ENCODE measurements at places on chromosomes 5 and 9. TPM values are rescaled to one million over a fixed set of nuclear protein-coding genes. Genes with fewer than 3 reads are reported as not detected.

GRHPR gene
- 135 TPM for polyA plus RNA-seq

WNT8A gene
- not detected for polyA plus RNA-seq

PTGS1 gene
- 18.2 TPM for polyA plus RNA-seq

GRCh38 chr9:136724772-136725171, 12.4 kb downstream of the DIPK1B start:
- H3K4me3 ChIP-seq = peak overlapping the region; percentile 95
- no peak overlapping the region for H3K27ac ChIP-seq
- DNase-seq = no peak
- H3K27me3 ChIP-seq = no peaks in the 10 kb centered on the region
- H3K4me1 ChIP-seq = peaks cover 45% of the 10 kb centered on the region
- H3K36me3 ChIP-seq = peaks cover 7% of the 10 kb centered on the region

GRCh38 chr9:18800579-18800978, 232.4 kb downstream of the SAXO1 start:
- H3K27ac ChIP-seq = no peak overlapping the region
- DNase-seq = no peak
- H3K4me3 ChIP-seq = no peak overlapping the region
- no peaks in the 10 kb centered on the region for H3K4me1 ChIP-seq
- H3K36me3 ChIP-seq = no peaks in the 10 kb centered on the region

DNA sequence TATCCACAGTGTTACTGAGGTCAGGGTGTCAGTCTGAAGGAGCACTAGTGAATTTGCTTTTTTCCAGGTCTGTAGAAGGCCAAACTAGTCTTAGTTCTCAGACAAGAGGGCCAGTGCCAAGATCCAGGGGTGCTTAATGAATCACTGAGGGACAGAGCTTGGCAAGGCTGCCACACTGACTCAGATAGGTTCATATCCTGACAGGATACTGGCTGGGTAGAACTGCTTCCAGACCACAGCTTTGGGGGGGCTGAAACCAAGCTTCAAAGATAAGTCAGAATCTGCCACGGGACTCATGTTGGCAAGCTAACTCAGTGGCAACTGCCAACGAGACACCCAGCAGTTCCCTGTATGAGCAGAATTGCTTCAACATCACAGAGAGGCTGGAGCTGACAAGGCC, 1125.4 kb downstream of the EFNA5 start:
- no peak overlapping the region for H3K4me3 ChIP-seq
- no peak for DNase-seq
- H3K4me1 ChIP-seq = no peaks in the 10 kb centered on the region
- H3K27ac ChIP-seq = no peak overlapping the region

MOB3B gene
- 9.5 TPM for polyA plus RNA-seq

SV2C gene
- not detected for polyA plus RNA-seq

DNA sequence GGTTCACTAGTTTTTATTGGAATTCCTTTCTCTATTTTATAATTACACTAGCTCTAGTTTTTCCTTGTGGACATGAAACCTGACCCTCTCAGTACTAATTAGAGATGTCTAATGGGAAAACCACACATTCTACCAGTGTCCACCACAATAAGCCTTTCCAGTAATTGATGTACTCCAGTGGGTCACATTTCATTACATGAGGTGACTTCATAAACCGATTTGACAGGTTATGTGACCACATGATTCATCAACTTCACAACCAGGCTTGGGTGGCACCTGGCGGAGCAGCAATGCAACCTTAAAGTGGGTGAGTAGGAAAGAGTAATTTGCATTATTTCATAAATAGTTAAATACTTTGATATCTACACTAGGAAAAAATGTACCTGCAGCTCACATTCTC, 284.2 kb upstream of the ADAMTS16 start:
- no peak for DNase-seq
- no peak overlapping the region for H3K4me3 ChIP-seq
- H3K36me3 ChIP-seq = no peaks in the 10 kb centered on the region
- peaks cover 7% of the 10 kb centered on the region for H3K27me3 ChIP-seq
- H3K27ac ChIP-seq = no peak overlapping the region

PCDHA3 gene
- not detected for polyA plus RNA-seq

PCDHB3 gene
- polyA plus RNA-seq = not detected

CDHR2 gene
- not detected for polyA plus RNA-seq

DNA sequence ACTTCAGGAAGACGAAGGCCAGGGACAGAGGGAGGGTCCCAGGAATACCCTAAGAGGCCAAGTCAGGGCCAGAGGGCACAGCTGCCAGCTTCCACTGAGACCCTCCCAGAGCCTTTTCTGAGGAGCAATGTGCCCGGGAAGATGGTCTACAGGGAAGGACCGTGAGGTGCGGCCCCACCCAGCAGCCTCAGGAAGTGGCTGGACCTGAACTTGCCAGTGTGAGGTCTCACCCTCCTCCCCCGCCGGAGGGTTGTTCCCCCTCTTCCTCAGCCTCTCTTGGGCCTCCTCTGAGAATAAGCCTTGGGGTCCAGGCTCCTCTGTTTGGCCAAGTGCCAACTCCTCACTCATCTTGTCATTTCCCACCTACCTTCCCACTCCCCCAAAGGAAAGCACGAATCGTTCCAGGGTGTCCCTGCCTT, 13.4 kb upstream of the SLC25A51 start:
- DNase-seq = no peak
- no peaks in the 10 kb centered on the region for H3K36me3 ChIP-seq
- H3K27ac ChIP-seq = no peak overlapping the region
- H3K27me3 ChIP-seq = no peaks in the 10 kb centered on the region

DNA sequence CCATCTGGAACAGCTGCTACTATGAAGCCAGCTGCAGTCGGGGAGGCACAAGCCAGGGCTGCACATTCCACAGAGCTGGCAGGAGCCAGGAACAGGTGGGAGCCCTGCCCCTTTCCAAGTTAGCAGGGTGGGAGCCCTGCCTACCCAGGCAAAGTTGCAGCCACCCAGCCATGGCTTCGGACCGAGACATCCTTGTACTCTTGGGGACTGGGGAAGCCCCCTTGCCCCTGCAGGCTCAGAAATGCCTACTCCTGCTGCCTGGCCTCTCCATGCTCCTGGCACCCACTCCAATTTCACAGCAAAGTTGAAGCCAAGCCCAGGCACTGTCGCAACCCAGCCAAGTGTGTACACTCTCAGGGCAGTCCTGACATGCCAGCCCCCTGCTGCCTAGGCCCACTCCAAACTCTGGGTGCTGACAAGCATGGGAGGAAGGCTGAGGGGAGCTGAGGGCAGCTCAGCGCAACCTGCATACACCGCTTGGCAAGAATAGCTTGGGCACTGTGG, 165.1 kb downstream of the RNF180 start:
- no peaks in the 10 kb centered on the region for H3K27me3 ChIP-seq
- no peaks in the 10 kb centered on the region for H3K4me1 ChIP-seq

DNA sequence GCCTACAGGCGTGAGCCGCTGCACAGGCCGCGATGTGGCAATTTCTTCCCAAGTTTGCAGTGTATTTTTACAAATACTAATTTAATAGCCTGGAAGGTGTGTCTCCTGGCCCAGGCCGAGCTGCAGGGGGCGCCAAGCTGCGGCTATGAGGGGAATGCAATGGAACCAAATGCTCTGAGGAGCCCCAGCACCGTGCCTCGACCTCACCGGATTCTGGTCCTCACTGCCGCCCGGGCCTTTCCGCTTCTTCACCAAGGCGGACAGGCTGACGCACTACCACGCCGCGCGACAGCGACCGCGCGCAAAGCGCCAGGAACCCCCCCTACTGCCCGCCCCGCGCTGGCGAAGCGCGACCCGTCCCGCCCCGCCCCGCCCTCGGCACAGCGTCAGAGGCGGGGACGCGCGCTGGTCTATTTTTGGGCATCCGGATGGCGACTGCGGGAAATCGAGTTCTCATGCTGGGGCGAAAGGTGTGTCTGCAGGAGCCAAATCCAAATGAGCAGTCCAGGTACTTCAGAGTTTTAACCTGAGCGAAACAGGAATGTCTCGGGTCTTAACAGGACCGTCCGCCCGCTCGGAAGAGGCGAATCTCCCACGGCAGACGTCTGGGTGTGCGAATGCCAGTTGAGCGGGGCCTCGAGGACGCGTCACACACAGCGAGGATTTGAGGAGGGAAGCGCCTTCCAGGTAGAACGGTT, 31.7 kb upstream of the PRXL2C start:
- peak; percentile 89 for DNase-seq
- H3K36me3 ChIP-seq = peaks cover 13% of the 10 kb centered on the region
- H3K4me1 ChIP-seq = peaks cover 26% of the 10 kb centered on the region
- H3K27ac ChIP-seq = peak overlapping the region; percentile 95
- H3K4me3 ChIP-seq = peak overlapping the region; percentile 93
- H3K27me3 ChIP-seq = peaks cover 4% of the 10 kb centered on the region

GRCh38 chr9:81137976-81138568, 551.3 kb downstream of the TLE1 start:
- H3K27ac ChIP-seq = no peak overlapping the region
- H3K4me1 ChIP-seq = no peaks in the 10 kb centered on the region
- H3K27me3 ChIP-seq = no peaks in the 10 kb centered on the region
- H3K4me3 ChIP-seq = no peak overlapping the region
- no peak for DNase-seq

DNA sequence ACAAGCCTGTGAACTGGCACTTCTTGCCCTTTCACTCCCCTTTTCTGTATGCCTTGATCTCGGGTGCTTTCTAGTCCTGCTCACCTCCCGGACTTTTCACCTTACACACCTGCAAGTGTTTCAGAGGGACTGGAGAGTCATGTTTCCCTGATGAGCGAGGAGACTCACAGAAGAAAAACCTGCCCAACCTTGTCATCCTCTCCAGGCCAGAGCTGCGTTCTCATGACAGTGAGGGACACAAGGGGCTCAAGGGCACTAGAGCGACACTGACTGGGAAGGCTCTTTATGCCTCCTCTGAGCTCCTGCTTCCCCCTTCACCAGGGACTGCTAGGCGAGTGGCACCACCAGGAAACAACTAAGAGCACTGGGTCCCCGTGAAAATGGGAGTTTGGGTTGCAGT, 376.9 kb upstream of the RPS23 start:
- H3K27ac ChIP-seq = no peak overlapping the region
- H3K4me1 ChIP-seq = no peaks in the 10 kb centered on the region
- H3K27me3 ChIP-seq = no peaks in the 10 kb centered on the region
- no peak overlapping the region for H3K4me3 ChIP-seq
- no peaks in the 10 kb centered on the region for H3K36me3 ChIP-seq

MARCOL gene
- polyA plus RNA-seq = not detected

- DNase-seq = no peak
- H3K4me3 ChIP-seq = no peak overlapping the region
- no peaks in the 10 kb centered on the region for H3K27me3 ChIP-seq
- H3K4me1 ChIP-seq = no peaks in the 10 kb centered on the region
Observed at GRCh38 chr9:28600226-28600625, 1026.9 kb upstream of the C9orf72 start.

DNA sequence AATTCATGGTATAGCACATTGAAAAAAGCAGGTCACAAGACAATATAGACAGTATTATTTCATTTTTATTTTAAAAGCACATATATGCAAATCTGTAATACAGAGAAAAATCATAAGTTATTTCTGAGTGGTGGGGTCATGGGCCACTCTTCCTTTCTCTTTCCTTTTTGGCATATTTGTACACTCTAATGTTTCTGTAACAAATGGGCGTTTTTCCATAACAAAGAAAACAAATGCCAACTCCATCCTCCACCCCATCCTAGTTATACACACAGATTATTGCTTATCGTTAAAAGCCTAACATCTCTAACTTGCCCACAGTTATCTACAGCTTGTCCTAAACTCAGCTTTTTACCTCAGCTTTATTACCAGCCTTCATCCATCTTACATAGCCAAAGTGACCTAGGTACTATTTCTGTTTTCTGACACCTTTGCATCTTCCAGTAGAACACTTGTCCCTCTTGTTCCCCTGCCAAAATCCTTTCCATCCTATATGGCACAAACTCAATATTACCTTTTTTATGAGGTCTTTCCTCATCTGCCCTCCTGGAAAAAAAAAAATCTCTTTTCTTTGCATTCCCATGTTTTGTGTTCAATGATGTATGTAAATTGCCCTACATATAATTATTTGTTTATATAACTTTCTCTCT, 4.1 kb downstream of the KIAA0825 start:
- no peak overlapping the region for H3K27ac ChIP-seq
- H3K27me3 ChIP-seq = no peaks in the 10 kb centered on the region

DNA sequence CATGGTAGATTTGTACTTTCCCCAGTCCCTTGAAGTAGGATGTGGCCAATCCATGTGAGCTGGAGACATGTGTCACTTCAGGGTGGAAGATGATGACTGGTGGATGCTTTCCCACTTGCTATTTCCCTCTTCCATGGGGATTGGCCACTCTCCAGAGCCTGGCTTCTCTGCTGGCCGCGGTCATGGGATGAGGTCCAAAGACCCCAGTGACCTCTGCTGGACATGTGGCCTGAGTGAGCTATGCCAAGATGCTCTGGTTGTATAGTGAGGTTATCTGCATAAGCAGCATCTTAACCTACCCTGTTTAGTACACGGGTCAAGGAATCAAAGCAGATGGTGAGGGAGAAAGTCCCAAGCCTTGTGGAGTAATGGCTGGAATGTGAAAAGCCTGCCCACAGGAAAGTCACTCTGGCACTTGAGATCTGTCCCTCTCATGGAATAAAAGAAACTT, 47.1 kb downstream of the SH3PXD2B start:
- H3K4me1 ChIP-seq = no peaks in the 10 kb centered on the region
- H3K36me3 ChIP-seq = no peaks in the 10 kb centered on the region
- H3K27ac ChIP-seq = no peak overlapping the region
- no peak for DNase-seq
- H3K27me3 ChIP-seq = peaks cover 15% of the 10 kb centered on the region

CCNI2 gene
- not detected for polyA plus RNA-seq

DNA sequence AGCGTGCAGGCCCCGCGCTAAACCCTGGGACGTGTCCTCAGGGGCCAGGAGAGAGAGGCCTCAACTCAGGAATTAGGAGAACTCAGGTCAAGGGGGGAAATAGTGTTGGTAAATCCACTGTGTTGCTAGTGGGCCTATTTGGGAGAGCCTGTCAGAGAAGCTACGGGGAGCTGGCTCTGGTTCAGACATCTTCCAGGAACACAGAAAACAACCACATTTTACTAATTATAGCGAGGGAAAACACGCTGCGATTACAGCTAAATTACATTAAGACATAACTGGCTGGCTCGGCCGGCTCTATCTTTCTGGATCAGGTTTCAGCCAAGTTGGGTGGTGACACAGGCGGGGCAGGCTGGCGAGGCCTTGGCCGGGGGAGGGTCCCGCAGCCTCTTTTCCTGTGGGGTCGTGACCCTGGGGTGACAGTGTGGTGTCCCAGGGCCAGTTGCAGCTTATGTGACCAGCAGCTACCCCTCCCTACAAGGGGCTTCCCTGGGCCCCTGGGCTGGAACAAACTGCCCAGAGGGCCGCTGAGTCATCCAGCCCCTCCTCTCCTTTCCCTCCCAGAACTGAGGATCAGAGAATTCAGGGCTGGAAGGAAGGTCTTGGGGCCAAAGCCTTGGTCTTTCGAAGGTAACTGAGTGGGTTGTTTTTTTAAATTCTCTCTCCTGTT, 75.1 kb downstream of the FGF18 start:
- no peak for DNase-seq
- peaks cover 9% of the 10 kb centered on the region for H3K27me3 ChIP-seq
- H3K27ac ChIP-seq = no peak overlapping the region

DNA sequence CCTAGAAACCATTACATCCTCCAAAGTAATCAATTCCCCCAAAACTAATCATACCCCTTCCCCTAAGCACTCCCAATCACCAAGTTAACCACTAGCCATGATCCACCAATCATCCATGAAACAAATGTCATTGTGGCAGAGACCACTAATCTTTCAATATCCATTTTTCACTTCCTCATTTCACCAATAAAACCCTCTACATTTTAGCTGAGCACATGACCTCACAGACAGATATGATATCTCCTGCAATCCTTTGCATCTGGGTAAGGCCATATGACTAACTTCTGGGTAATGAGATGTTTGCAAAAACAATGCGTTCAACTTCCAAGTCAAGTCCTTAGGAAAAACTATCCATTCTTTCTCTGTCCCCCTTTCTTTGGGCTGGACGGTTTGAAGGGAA, 20.7 kb downstream of the OR2S2 start:
- H3K27ac ChIP-seq = no peak overlapping the region
- peak; percentile 47 for DNase-seq
- no peak overlapping the region for H3K4me3 ChIP-seq
- peaks cover 22% of the 10 kb centered on the region for H3K27me3 ChIP-seq
